ENCODE measurements at places on chromosomes 11 and 22.

GRCh38 chr22:35837101-35837727, 119.5 kb downstream of the APOL5 start:
- DNase-seq = no peak

DNA sequence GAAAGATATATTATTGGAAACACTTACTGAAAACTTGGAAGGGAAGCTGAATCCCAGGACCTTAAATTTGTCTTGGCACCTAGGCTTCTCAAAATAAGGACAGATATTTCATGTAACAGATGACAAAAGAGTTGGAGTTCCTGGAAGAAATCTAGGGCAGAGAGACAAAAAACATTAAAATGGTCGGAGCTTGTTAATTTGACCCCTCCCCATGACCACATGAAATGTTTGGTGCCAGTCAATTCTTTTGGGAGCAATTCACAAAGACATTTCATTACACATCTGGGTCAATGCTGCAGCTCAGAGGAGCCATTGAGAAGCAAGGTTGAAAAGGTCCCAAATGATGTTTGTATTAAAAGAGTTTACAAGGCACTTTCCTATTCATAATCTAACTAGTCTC, 162.0 kb upstream of the GUCY1A2 start:
- DNase-seq = no peak

DNA sequence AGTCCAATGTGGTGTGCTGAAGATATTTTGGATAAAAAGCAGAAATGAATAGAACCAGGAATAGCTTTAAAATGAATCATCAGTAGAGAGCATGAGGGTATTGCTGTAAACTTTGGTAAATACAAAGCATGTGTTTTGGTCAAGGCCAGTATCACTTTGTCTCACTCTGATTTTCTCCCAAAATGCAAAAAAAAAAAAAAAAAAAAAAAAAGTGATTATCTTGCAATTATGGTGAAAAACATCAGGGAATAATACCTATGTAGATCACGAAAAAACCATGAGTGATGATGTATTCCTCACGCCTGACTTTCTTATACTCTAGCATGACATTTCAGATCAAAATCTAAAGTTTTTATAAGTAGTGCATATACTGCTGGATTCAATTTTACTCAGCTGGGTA, 897.9 kb upstream of the FAT3 start:
- no peak for DNase-seq

GRCh38 chr11:125337836-125338834, 157.9 kb downstream of the FEZ1 start:
- no peak for DNase-seq

GRCh38 chr11:70230151-70230839, 27.2 kb downstream of the FADD start:
- DNase-seq = no peak

- no peak for DNase-seq
Measured at GRCh38 chr11:110786226-110786902, 74.1 kb upstream of the ARHGAP20 start.

DNA sequence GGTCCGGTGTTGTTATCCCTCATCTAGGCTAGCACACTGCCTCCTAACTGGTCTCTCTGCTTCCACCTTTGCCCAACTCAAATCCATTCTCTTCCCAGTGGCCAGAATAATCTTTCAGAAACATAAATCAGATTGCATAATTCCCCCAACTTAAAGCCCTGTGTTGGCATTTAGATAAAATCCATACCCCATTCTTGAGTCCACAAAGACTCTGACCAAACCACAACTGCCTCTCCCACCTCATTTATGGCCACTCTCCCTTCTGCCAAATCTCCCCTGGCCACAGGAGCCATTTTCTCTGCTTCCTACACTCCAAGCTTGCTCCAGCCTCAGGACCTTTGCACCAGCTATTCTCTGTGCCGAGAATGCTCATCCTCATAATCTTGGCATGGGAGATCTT, 36.8 kb downstream of the IL18 start:
- no peak for DNase-seq

DNA sequence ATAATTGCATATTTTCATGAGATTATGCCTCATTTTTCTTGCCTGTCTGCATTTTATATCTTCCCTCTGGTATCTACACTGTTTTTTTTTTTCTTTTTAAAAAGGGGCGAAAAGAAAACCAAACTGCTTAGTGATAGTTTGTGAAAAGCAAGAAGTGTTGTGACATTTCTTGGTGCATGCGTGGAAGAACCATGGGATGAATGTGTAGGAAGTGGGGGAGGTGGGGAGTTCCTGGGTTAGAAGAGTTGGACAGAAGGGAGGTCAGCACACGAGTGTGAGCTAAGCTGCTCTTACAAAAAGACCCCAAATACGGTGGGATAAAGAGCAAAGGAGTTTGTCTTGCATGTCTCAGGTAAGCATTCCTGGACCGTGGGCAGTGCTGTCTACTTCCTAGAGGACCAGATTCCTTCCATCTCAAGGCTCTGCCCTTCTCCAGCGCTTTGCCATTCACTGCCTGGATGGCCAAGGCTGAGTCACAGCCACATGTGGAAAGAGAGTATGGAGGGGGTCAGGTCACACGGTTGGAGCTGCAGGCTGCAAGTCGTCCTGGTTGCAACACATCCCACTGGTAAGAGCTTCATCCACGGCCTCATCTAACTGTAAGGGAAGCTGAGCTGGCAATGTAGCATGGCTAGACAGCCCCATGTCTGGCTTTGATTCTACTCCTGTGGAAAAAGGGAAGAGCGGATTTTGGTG, 300.6 kb downstream of the DDX10 start:
- peak; percentile 11 for DNase-seq

DNA sequence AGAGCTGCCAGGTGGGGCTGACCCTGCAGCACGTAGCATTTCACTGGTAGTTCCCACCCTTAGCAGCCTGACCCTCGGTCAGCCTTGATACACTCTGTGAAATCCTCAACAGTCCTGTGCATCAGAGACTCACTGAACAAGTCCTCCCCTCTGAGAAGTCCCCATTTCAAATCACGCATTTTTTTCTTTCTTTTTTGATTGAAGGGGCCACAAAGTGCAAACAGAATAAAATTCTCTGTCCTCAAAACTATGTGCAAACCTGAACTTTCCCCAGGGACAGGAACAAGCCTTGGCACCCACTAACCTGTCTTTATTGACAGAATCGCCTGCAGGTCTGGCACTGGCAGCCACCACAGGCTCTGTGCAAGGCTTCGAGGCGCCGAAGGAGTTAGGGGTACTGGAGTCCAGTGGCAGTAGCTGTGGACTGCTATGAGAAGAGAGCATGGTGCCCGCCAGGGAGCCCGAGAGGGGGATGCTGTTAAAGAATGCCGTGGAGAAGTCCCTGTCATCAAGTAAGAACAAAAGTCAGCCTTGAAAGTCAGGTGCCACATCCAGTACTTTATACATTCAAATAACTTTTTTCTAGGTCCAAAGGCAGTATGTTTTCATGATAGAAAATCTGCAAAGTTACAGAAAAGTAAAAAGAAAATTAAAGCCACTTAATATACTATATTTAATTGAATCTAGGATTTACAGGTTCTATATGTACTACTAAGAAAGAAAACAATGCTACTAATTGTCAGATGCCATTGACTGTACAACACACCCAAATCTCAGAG, 53.8 kb downstream of the HIRA start:
- no peak for DNase-seq

DNA sequence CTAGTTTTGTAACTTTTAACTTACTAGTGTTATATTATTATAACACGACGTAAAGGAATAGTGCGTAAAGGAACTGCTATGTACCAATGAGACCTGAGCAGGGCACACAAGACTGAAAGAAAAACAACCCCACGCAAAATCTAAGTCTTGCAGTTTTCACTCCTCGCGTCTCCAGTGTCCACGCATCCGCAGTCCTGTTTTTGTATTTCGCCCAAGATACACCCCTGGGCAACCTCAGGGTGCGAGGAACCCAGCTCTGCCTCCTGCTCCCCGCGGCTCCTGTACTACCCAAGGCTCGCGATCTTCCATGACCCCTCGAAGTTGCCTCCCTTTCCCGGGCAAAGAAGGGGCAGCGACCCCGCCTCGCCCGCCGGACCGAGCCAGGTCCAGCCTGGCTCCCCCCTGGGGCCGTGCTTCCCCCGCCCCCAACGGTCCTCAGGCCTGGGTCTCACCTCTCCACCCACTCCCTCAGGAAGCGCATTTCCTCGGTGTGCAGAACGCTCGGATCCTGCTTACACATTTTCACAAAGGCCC, 393 bp downstream of the ST13 start:
- no peak for DNase-seq

GRCh38 chr11:108961095-108961494, 296.2 kb downstream of the DDX10 start:
- no peak for DNase-seq

DNA sequence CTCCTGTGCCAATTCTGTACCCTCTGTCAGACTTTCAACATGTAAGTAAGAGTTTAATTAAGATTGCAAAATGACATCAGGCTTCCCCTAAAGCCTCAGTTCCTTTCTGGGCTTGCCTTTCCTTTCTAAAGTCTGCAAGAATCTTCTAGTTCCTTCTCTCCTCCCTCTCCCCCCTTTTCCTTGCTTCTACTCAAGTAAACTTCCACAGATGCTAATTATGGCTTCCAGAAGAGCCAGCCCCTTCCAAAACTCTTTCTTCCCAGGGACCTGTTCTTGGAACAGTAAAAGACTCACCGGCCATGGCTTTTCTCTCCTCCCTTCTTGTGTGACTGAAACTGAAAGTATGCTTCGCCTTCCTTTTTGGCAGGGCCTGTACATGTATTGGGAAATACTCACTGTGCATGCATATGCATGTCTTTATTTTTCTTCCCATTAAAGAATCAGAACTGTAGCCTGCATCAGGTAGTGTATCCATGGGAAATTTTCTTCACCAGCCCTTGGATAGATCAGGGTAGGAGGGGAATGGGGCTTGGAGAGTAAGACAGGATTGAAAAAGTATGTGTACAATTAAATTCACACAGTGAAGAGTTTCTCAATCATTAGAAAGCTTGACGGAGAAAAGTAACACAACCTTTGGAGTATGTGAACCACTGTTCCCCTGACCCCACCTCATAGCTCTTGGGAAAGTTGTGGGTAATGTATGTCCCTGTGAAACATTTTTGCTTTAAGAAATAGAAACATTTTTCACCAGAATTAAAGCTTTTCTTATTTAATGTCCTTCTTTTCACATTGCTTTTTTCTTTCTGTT, at the start of gene CASP1:
TSS of gene CASP1 (minus strand) at position 332 of the 808 bp plus-strand sequence. CDS start at position 301, 31 bp downstream.
- DNase-seq = peak; percentile 28

- no peak for DNase-seq
Measured at GRCh38 chr11:75516886-75517285, 8.9 kb downstream of the GDPD5 start.

- DNase-seq = no peak
Measured at GRCh38 chr22:40040927-40041326, 46.2 kb downstream of the FAM83F start.

- peak; percentile 64 for DNase-seq
Measured at GRCh38 chr11:33912405-33913361, 20.8 kb upstream of the LMO2 start.

DNA sequence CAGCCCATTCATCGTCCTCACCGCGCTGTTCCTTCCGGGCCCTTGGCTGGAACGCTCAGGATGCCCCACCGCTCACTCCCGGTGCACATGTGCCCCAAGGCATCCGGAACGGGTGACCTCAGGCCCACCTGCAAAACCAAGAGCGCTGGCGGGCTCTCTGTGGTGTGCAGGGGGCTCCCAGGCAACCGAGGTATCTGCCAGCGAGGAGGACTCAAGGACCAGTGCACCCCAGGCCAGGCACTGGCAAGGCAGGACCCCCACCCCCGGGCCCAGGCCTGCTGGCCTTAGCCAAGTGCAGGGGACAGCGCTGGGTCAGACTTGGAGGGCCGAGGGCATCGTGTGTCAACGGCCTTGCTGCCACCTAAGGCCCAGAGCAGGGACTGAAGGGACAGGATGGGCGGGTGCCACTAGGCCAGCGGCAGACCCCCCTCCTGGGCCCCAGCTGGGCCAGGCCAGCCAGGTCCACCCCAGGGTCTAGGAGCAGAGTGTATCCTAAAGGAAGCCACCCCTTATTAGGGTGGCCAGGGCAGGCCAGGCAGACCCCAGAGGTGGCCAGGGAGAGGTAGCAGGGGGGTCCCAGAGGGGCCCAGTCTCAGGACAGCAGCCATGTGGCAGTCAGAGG, 8.5 kb downstream of the TNNT3 start:
- DNase-seq = no peak

- DNase-seq = no peak
Measured at GRCh38 chr22:21651521-21652009, 9.5 kb downstream of the SDF2L1 start.

- no peak for DNase-seq
Measured at GRCh38 chr11:117671370-117671769, 125.6 kb downstream of the DSCAML1 start.

DNA sequence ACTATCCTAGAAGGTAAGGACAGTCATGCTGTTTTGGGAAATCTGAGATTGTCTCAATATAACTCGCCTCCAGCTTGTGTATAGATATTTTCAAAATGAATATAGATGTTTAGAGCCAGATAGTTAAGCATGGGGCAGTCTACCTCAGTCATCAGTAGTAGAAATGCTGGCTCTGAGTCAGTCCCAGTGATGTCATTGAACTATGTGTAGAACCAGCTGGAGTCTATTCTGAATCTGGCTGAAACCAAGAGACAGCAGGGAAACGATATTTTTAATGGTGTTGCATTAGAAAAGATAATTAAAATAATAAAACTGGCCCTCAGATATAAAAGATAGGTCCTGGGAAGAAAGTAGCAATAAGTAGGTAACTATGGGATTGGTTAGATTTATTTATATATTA, 25.9 kb downstream of the PIWIL4 start:
- DNase-seq = no peak

GRCh38 chr11:108398439-108398838, 68.9 kb downstream of the C11orf65 start:
- no peak for DNase-seq

DNA sequence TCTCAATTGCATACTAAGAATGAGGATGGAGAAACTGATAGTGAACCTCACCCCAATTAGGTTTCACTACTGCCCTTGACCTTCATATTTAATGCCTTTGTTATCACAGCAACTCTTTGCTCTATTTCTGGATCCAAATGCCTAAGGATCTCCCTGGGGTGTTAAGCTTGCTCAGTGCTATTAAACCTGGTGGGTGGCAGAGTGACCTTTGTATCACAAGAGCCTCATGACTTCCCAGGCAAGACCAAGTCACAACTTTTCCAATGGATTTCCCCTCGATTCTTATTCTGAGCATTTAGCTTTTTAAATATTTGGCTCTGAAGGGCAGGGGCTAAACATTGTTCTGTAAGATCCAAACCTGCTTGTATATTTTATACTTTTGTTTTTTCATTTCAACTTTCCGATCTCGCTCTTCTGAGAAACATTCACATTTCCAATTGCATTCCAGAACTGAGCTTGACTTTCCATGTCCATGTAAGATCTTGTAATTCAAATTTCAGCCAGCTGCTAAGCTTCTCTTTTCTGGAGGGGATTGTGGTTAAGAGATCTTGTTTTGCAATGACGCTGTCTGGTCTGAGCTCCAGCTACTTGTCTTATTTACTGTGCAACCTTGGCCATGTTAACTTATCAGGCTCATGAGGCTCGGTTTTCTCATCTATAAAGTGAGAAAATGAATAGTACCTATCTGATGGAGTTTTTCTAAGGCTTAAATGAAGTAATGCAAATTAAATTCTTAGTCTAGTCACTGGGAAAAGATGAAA, 6.4 kb upstream of the EHF start:
- no peak for DNase-seq

GRCh38 chr11:105699203-105699602, 89.3 kb downstream of the GRIA4 start:
- no peak for DNase-seq

GRCh38 chr11:103406357-103406756, 297.1 kb downstream of the DYNC2H1 start:
- DNase-seq = no peak
